ENCODE measurements at places on chromosomes 1 and 21.

GRCh38 chr1:227449051-227449450 lies 114.3 kb upstream of the ZNF678 start:
- no peak for DNase-seq

- peak; percentile 28 for DNase-seq
Measured at GRCh38 chr1:30320581-30320890, 402.8 kb downstream of the MATN1 start.

GRCh38 chr21:42509244-42509643 lies 4.4 kb upstream of the SLC37A1 start:
- peak; percentile 40 for DNase-seq

DNA sequence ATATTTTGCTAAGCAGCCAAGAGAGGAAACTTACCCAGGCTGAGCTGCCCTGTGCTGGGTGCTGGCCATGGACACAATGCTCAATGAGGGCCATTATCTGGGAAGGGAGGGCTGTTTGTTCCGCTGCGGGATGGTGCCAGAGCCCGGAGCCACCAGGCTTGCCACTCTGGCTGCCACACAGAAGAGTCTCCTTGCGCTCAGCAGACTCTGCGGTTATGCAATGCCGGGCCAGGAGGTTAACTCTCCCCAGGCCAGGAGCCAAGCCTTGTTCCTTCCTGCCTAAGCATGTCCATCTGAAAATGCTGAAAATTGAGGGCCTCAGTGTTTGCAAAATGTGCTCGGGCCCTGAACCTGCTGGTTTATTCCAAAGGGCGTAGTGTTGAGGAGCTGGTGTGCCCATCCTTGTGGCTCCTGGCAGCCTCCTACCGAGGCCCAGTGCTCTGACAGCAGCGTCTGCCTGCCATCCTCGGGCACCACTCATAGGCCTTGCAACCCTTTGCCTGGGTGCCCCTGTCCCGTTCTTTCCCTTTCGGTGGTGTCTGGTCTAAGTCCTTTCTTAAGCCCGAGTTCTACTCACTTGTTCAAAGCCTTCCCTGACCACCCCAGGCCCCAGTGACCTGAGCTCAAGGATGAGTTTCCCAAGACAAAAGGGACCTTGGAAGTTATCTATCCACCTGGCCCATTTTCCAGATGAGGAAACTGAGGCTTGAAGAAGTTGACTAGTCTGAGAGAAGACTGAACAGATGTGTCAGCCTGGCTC lies 133.8 kb upstream of the EDN2 start:
- DNase-seq, result no peak

DNA sequence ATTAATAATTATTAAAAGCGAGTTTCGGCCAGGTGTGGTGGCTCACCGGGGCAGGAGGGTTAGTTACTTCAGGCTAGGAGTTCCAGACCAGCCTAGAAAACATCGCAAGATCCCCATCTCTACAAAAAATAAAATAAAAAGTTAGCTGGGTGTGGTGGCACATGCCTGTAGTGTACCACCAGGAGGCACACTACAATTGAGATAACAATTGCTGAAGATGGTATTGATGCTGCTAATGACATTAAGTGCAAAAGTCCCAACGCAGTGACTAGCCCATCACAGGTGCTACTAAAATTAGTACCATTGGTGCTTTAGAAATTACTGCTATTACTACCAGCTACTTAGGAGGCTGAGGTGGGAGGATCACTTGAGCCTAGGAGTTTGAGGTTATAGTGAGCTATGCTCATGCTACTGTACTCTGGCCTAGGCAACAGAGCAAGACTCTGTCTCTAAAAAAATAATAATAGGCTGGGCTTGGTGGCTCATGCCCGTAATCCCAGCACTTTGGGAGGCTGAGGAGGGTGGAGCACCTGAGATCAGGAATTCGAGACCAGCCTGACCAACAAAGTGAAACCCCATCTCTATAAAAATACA lies 156.6 kb downstream of the GREM2 start:
- no peak for DNase-seq

DNA sequence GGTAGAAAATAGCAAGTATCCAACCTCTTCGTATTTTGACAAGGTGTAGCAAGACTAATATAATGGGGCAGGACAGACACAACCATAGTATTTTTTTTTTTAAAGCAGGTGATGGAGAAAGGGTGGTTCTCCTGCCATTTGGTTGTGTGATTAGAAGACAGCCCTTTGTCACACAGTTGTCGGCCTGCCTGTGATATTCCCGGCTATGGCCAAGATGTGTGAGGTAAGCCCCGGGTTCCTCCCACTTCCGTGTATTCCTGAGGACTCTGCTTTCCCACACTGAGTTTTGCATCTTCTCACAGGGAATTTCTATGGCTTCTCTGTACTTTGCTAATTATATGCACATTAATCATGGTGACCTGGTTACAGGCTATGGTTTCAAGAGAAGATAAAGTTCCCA lies 35.9 kb downstream of the ZNF496 start:
- DNase-seq, result no peak

GRCh38 chr1:224199679-224200078 lies 16.6 kb downstream of the DEGS1 start:
- no peak for DNase-seq

DNA sequence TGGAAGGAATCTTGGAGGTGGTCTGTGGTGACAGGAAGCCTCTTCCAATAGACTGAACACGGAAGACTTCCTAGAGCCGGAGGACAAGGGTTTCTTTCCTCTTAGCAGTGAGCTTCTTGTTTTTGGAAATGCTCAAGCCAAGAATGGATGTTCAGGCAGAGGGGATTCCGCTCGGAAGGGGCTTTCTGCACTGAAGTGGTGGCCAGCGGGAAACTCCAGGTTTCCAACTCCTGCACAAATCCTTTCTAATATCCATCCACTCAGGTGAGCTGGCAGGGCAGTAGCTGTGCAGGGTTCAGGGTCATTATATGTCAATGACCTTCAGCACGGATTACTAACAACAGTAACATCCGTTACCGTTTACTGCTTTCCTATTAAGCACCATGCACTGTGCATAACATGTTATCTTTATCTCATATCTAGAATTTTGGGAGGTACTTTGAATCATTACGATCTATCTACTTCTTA lies 573 bp upstream of the CPT2 start:
- DNase-seq, result no peak

- no peak for DNase-seq
Measured at GRCh38 chr1:248884632-248885295, 21.3 kb upstream of the PGBD2 start.

- DNase-seq, result no peak
Measured at GRCh38 chr1:173482683-173483082, 5.5 kb downstream of the PRDX6 start.

DNA sequence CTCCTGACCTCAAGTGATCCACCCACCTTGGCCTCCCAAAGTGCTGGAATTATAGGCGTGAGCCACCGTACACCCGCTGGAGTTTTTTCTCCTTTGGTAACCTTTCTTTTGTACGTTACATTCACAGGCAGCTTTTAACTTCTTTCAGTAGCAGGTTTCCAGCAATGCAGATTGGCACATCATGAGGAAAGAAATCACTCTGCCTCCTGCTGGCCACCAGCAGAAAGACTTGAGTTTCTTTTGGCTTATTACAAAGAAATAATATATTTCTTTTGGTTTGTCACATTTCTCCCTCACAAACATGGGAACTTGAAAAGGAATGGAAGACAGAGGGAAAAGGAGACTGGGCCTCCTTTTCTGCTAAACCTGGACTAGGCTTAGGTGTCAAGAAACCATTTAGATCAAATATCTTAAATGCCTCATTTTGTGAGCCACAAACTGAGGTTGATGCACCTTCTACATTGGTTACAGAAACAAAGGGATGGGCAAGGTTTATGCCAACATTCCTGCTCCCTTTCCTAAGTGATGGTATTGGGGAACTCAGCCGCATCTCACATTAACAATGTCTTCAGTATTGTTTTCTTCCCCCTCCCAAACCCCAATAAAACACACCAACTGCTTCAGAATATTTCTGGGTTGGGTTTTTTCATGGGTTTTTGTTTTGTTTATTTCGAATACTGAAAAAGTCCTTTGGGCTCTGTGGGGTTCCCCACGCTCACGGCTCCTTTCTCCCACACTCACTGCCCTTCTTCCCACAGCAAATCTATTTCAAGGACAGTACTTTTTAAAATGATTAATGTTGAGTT lies 7.7 kb downstream of the ENSA start:
- peak; percentile 72 for DNase-seq

DNA sequence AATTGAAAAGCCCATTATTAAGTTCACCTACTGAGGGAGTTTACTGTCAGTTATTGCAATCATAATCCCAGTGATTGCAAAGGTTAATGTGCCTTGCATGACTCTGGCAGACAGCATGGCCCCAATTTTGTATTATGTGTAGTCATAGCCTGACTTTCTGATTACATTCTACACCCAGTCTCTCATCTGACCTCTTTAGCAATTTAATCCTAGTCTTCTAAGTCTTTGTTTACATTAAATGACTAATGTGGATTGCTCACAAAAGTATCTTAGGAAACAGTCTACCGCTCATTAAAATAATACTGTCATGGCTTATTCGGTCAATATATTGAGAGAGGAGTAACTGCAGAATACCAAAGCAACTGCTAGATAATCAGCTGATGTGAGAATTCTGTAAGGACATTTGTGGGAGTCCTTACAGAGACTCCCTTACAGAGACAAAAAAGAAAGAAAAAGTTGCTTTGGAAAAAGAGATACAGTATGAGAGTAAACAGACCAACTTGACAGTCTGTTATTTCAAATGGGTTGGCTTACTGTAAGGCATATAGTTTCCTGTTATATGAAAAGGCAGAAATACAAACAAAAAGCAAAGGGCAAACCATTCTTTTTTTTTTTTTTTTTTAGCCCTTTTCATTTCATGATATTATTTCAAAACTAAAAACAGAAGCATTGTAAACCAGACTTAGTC lies 42.8 kb downstream of the SMG7 start:
- no peak for DNase-seq

DNA sequence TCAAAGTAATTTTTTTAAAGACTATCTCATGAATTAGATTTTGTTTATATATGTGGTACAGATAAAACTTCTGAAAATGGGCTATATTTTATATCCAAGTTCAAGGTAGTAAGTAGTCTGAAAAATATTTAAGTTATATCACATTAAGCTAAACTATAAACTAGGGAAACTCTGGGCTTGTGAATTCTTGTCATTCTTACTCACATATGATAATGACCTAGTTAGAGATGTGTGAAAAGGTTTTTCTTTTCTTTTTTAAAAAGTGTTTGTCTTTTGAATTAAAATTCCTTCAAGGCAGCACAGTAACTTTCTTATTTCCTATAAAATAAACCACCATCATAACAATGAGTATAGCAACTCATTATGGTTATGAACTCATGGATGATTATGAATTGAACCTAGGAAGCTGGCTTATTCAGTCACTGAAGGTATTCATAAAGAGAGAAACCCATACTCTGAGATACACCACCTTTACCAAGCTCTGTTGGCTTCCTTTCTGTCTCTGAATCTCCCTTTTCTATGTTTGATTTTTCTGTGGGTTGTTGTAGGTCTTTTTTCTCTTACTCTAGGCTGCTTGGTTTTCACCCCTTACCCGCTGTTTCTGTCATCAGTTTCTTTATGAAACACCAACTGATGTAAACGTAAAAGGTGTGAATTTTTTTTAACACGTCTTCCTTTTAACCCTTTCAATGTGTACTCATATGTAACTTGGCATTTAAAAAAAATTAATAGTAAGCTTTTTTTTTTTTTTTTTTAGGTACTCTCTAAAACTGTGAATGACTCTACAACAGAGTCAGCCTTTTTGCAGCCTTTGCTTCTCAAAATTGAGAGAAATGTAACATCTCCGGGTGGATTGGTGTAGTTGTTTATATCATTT lies 25.2 kb downstream of the IL12RB2 start:
- no peak for DNase-seq

- no peak for DNase-seq
Measured at GRCh38 chr1:222798116-222798515, 16.7 kb upstream of the DISP1 start.

GRCh38 chr1:47745715-47746609 lies 251.2 kb downstream of the TRABD2B start:
- no peak for DNase-seq

- DNase-seq, result no peak
Measured at GRCh38 chr1:169624912-169625311, 5.0 kb downstream of the SELP start.

- DNase-seq, result no peak
Measured at GRCh38 chr1:1797731-1798341, 19.6 kb upstream of the NADK start.

DNA sequence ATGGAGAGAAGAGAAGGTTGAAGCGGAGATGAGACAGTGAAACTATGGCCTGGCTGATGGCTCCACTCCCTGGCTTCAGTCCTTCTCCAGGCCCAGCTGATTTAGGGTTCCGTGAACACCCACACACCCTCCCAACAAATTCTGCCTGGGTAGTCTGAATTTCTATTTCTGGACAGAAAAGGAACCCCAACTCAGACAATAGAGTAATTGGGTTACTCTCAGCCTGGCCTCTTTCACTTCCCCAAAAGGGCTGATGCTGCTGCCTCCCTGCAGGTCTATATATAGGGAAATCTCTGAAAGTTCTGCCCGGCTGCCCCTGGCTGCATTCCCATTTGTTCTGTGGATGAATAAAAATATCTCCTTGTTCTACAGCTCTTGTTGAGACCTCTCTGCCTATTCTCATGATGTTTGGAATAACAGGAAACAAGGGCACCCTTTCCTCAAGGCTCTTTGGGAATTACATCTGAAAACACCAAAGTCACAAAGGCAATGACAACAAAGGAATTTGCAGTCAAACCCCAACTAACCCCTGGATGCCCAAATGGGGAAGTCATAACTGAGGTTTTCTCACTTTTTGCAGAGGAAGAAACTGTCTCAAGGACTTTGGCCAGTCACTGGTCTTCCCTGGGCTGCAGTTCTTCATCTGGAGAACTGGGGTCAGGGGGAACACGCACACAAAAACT lies 11.4 kb upstream of the ZSCAN20 start:
- DNase-seq, result no peak

GRCh38 chr1:19311503-19311930 lies 427 bp downstream of the AKR7A2 start:
- peak; percentile 73 for DNase-seq

DNA sequence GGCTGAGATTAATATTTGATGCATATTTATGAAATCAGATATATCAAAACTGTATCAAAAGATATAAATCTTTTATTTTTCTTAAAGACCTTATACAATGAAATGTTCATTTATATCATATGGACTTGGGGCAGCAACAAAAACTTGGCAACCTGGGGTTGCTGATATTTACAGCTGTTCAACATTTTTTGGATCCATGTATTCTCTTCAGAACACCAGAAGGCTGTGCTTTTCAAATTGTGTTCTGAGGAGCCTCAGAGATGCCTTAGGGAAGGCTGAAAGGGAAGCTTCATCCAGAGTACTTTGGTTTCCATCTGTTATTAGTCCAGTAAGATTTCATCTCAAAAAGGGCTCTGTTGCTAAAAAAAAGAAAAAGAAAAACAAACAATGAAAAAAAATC lies 94.8 kb downstream of the DISC1 start:
- no peak for DNase-seq

GRCh38 chr1:178612261-178612660 lies 99.4 kb downstream of the TEX35 start:
- DNase-seq, result no peak

- DNase-seq, result no peak
Measured at GRCh38 chr1:221698579-221699349, 43.1 kb downstream of the DUSP10 start.

- no peak for DNase-seq
Measured at GRCh38 chr1:198890214-198890930, 251.5 kb downstream of the PTPRC start.

- no peak for DNase-seq
Measured at GRCh38 chr1:31556481-31557006, 19.8 kb upstream of the TINAGL1 start.
